Aortic smooth muscle cell (primary cell): ENCODE measurements at places on chromosomes 7 and 10. TPM values are rescaled to one million over a fixed set of nuclear protein-coding genes. Genes with fewer than 3 reads are reported as not detected.

ANXA8L1 gene
- total RNA-seq, result not detected in 2 replicates

CRHR2 gene
- not detected in 2 replicates for total RNA-seq

TSPAN15 gene
- 1.6 and 4.2 TPM in 2 replicates for total RNA-seq

GJD4 gene
- total RNA-seq, result not detected in 2 replicates

MTG1 gene
- total RNA-seq, result 19.3 and 23.1 TPM in 2 replicates

GRK5 gene
- total RNA-seq, result 47.0 and 66.5 TPM in 2 replicates

GHRHR gene
- not detected in 2 replicates for total RNA-seq

PNLIP gene
- not detected in 2 replicates for total RNA-seq

OPN1SW gene
- not detected in 2 replicates for total RNA-seq

SNCG gene
- total RNA-seq, result 74.4 and 98.7 TPM in 2 replicates

MACC1 gene
- under 0.01 and 0.06 TPM in 2 replicates for total RNA-seq

ASB4 gene
- total RNA-seq, result not detected in 2 replicates

PKD2L1 gene
- not detected in 2 replicates for total RNA-seq

CTNNA3 gene
- 0.13 TPM in 1 of 2 replicates, not detected in the other for total RNA-seq

OR2A5 gene
- not detected in 2 replicates for total RNA-seq

DYDC2 gene
- not detected in 2 replicates for total RNA-seq

GRM3 gene
- total RNA-seq, result not detected in 2 replicates

CHST3 gene
- total RNA-seq, result 38.1 and 46.1 TPM in 2 replicates

LRGUK gene
- total RNA-seq, result under 0.01 and 0.13 TPM in 2 replicates

ABCB4 gene
- 1.3 and 3.9 TPM in 2 replicates for total RNA-seq

ZNF467 gene
- 0.26 and 2.5 TPM in 2 replicates for total RNA-seq

SLC18A2 gene
- not detected in 2 replicates for total RNA-seq

C10orf105 gene
- under 0.01 TPM in 1 of 2 replicates, not detected in the other for total RNA-seq

ZNF32 gene
- total RNA-seq, result 36.9 and 42.7 TPM in 2 replicates

SMKR1 gene
- not detected in 2 replicates for total RNA-seq

HOXA10 gene
- under 0.01 TPM in 2 replicates for total RNA-seq

PLAC9 gene
- 69.5 and 73.6 TPM in 2 replicates for total RNA-seq

DNAH11 gene
- 0.40 and 0.68 TPM in 2 replicates for total RNA-seq

SPDYE16 gene
- total RNA-seq, result 0.06 and 0.13 TPM in 2 replicates

CC2D2B gene
- total RNA-seq, result 0.06 and 0.13 TPM in 2 replicates

FEZF1 gene
- total RNA-seq, result not detected in 2 replicates

PLEKHA1 gene
- total RNA-seq, result 17.2 and 19.9 TPM in 2 replicates

EPDR1 gene
- total RNA-seq, result 51.2 and 99.0 TPM in 2 replicates

GOLGA7B gene
- total RNA-seq, result 0.06 TPM in 1 of 2 replicates, not detected in the other

TAS2R4 gene
- 0.99 and 1.2 TPM in 2 replicates for total RNA-seq

SCRN1 gene
- 70.4 and 113 TPM in 2 replicates for total RNA-seq

TEX47 gene
- total RNA-seq, result not detected in 2 replicates

SLC16A12 gene
- total RNA-seq, result 0.25 and 0.53 TPM in 2 replicates

GATA3 gene
- 0.06 TPM in 1 of 2 replicates, not detected in the other for total RNA-seq

ZPBP gene
- not detected in 2 replicates for total RNA-seq

SPDYE9 gene
- total RNA-seq, result not detected in 2 replicates

EPO gene
- not detected in 2 replicates for total RNA-seq

NODAL gene
- not detected in 2 replicates for total RNA-seq

CYP3A7 gene
- total RNA-seq, result not detected in 2 replicates

ITIH5 gene
- total RNA-seq, result 0.13 and 0.19 TPM in 2 replicates

NKX2-3 gene
- not detected in 2 replicates for total RNA-seq

TAC1 gene
- not detected in 2 replicates for total RNA-seq

NRAP gene
- under 0.01 TPM in 1 of 2 replicates, not detected in the other for total RNA-seq

SPDYE5 gene
- total RNA-seq, result not detected in 2 replicates

TMEM176A gene
- not detected in 2 replicates for total RNA-seq

TMEM140 gene
- total RNA-seq, result 18.8 and 25.4 TPM in 2 replicates

OR9A2 gene
- not detected in 2 replicates for total RNA-seq

RSPH10B gene
- total RNA-seq, result 0.53 TPM in 1 of 2 replicates, not detected in the other
